ENCODE measurements at places on chromosomes 6 and 20. TPM values are rescaled to one million over a fixed set of nuclear protein-coding genes. Genes with fewer than 3 reads are reported as not detected.
A peak's percentile ranks its signal among the peaks of the same experiment; 100 is the strongest.

HNF4A gene
- total RNA-seq, result not detected

DNA sequence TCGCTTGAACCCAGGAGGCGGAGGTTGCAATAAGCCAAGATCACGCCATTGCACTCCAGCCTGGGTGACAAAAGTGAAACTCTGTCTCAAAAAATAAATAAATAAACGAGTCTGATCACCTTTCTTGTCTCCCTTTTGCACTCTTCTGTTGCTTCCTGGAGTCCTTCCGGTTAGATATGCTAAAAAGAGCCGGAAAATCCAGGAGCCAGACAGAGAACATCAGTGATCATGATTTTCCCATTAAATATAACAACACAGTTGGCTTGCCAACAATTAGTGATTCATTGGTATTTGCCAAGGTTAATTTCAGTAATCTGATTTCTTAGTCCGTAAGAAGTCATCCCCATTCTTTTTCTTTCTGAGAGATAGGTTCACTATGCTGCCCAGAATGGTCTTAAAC, 3.7 kb upstream of the MCM3 start:
- H3K4me1 ChIP-seq, result peaks cover 24% of the 10 kb centered on the region
- H3K4me3 ChIP-seq, result no peak overlapping the region
- H3K36me3 ChIP-seq, result peaks cover 4% of the 10 kb centered on the region

- H3K4me3 ChIP-seq, result no peak overlapping the region
- H3K36me3 ChIP-seq, result no peaks in the 10 kb centered on the region
- DNase-seq, result no peak
- H3K4me1 ChIP-seq, result peaks cover 4% of the 10 kb centered on the region
- H3K27ac ChIP-seq, result no peak overlapping the region
Measured at GRCh38 chr6:152318278-152318677, 318.9 kb downstream of the SYNE1 start.

- DNase-seq, result no peak
- peaks cover 34% of the 10 kb centered on the region for H3K4me1 ChIP-seq
- peaks cover 70% of the 10 kb centered on the region for H3K36me3 ChIP-seq
- H3K4me3 ChIP-seq, result no peak overlapping the region
- no peak overlapping the region for H3K27ac ChIP-seq
- no peaks in the 10 kb centered on the region for H3K27me3 ChIP-seq
Measured at GRCh38 chr6:106540432-106540831, 88.9 kb downstream of the RTN4IP1 start.

NECAB3 gene
- 34.0 TPM for total RNA-seq

C6orf15 gene
- total RNA-seq, result not detected

SCRT2 gene
- total RNA-seq, result not detected

GPLD1 gene
- total RNA-seq, result 0.58 TPM

- H3K4me3 ChIP-seq, result peak overlapping the region; percentile 90
- H3K36me3 ChIP-seq, result peaks cover 36% of the 10 kb centered on the region
- H3K27ac ChIP-seq, result peak overlapping the region; percentile 94
- H3K27me3 ChIP-seq, result no peaks in the 10 kb centered on the region
- DNase-seq, result no peak
- H3K4me1 ChIP-seq, result peaks cover 28% of the 10 kb centered on the region
Measured at GRCh38 chr6:37168811-37169495, 999 bp upstream of the PIM1 start.

DNA sequence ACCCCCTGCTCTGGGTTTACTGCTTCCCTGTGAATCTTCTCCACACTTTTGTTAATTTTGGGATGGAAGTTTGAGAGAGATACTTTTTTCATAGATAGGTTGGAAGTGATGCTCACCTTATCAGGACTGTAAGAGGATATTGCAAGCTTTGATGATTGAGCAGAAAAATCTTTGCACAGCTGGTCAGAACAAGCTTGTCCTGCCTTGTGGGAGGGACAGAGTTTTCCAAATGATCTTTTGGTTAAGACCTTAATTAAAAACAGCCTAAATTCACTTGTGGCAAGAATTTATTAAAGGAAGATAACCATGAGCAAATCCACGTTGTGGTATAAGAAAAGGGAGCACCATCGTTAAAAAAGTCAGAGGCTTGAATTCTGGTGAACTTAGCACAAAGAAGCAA, 32.2 kb downstream of the E2F3 start:
- no peak overlapping the region for H3K27ac ChIP-seq
- no peaks in the 10 kb centered on the region for H3K4me1 ChIP-seq
- peaks cover 76% of the 10 kb centered on the region for H3K36me3 ChIP-seq

DEF6 gene
- total RNA-seq, result 153 TPM

DNA sequence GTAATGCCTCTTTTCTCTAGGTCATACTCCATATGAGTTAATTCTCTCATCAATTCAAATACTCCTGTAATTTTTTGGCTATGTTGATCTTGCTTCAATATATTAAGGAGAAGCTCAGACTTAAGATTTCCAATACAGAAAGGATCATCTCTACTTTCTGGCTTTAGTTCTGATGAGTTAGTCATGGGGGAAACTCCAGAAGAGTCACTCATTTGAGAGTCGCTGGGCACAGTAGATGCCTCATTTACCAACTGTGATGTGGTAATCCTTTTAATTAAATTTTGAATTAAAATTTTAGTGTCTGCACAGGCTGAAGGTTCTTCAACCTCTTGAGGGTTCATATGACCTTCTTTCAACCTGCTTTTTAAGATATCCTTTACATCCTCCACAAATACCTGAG, 38.5 kb downstream of the DST start:
- H3K27ac ChIP-seq, result no peak overlapping the region
- DNase-seq, result no peak
- H3K4me1 ChIP-seq, result no peaks in the 10 kb centered on the region
